ENCODE measurements at places on chromosomes 3 and 15.
A peak's percentile ranks its signal among the peaks of the same experiment; 100 is the strongest.

DNA sequence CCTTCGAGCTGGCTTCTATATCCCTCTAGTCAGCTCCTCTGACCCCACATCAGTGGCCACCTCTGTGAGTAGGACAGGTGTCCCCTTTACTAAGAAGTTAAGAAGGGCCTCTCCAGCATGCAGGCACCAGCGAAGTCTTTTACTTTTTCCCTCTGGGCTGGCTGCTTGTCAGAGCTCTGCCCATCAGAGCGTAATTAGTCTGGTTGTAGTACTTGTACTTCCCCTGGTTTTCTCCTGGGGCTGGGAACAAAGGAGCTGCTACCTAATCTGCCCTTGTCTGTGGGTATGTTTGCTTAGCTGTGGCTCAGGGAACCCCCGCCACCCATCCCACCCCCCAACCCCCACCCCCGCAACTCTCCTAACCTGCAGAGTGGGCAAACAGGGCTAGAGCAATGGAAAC lies 27.4 kb upstream of the ALPK3 start:
- DNase-seq = no peak

- DNase-seq = no peak
Observed at GRCh38 chr3:94937980-94938379, 875.1 kb downstream of the NSUN3 start.

GRCh38 chr15:88920186-88920891 lies 7.2 kb upstream of the MFGE8 start:
- no peak for DNase-seq

GRCh38 chr15:25967116-25967515 lies 104.0 kb upstream of the ATP10A start:
- DNase-seq = no peak

DNA sequence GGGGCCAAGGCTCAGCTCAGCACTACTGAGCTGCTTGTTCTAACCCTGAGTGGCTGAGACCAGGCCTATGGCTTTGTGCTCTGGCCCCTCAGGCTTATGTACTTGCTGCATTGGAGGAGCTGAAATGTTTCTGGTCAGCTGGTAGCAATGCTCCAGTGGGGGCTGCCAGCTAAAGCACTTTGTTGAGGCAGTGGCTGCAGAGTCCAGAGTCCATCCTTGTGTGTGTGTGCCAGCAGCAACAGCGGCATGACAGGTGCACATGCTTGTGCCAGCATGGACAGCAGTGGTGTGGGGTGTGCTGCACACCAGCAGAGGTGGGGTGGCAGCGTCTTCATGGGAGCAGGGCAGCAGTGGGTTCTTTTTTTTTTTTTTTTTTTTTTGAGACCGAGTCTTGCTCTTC lies 169.1 kb downstream of the VPS8 start:
- no peak for DNase-seq

- no peak for DNase-seq
Observed at GRCh38 chr3:81045976-81046375, 715.5 kb downstream of the GBE1 start.

- no peak for DNase-seq
Observed at GRCh38 chr3:4956738-4957137, 22.5 kb upstream of the BHLHE40 start.

DNA sequence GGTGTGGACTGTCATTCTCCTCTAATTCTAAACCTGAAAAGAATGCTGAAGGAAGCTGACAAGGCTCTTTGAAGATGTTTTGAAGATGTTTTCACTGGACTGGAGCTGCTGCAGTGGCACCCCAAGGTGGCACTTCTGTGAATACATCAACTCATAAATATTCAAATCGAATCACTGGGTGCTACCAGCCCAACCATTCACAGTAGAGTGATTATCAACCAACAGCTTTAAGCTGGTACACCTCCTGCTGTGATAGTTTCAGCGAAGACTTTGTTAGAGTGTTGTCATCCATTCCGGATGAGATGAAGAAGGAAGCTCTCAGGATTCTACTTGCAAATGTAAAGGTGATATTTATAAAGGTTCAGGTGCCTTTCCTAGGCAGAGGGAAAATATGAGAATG lies 106.6 kb downstream of the LSAMP start:
- no peak for DNase-seq

DNA sequence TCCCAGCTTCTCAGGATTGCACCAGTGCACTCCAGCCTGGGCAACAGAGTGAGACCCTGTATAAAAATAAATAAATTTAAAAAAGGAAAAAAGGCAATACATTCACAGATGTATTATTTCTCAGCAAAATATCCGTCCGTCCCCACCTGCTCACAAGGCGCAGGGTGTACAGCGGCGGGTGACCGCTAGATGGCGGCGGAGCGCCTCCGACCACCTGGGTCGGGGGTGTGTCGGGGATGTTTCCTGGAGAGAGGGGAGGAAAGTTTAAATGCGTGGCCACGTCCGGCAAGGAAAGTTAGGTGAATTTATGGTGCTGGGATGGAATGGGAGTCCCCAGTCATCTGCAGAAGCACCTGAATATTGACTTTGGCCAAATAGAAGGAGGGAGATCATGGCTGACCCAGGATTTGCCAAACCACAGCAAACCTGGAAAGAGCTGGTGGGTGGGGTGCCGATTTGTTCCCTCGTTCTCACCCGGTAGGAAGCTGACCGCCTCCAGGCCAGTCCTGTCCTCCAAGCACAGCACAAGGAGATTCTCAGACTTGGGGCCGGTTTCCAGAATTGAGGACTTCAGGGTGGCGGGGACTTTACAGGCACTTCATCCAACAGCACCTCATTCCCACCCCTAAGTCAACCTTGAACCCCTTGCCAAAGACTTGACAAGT lies 88.3 kb downstream of the TMEM266 start:
- peak; percentile 62 for DNase-seq

DNA sequence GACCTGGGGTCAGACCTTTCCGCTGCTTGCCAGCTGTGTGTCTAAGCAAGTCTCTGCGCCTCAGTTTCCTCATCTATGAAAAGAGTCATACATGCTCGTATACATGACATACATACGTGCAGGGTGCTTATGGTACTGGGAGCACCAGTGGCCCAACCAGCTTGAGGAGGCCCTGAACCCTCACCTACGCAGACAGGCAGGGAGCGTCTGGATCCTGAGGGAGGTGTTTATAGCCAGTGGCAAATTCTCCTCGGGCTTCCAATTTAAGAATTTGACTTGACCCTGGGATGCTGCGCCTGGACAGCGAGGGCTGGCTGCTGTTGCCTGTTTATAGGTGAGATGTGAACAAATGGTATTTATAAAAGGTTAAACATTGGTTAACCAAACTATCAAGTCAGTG lies 17.7 kb upstream of the FGD5 start:
- DNase-seq = no peak

DNA sequence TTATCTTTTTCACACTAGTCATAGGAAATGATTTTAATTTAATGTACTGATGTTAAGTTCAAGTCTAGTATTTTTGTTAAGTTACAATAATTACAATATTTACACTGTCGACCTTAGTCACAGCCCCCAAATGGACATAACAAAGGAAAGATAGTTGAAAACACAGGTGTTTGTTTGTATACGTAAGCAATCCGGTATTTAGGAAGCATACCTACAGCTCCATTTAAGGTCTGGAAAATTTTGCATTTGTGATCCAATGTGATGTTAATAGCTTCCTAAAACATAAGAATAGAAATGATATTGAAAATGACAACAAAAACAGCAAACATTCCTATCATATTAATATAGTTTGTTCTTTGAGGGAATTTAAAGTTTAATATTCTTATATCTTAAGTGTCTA lies 56.9 kb downstream of the PLOD2 start:
- DNase-seq = no peak

DNA sequence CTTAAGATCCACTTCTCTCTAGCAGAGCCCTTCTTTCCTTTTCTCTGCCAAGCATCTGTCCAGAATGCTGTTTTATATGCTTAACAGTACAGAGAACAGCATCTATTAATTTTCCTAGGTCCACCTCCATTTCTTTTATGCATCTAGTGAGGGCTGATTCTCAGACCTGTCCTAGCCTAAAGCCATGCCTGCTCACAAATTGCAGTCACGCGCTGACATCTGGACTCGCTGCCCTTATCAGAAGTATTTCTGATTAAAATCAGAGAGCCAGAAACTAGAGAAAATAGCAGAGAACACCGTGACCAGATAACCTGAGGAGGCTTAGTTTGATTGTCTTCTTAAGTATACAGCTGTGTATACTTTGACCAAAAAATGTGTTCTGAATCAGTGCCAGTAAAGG lies 1.9 kb downstream of the C3orf20 start:
- no peak for DNase-seq

DNA sequence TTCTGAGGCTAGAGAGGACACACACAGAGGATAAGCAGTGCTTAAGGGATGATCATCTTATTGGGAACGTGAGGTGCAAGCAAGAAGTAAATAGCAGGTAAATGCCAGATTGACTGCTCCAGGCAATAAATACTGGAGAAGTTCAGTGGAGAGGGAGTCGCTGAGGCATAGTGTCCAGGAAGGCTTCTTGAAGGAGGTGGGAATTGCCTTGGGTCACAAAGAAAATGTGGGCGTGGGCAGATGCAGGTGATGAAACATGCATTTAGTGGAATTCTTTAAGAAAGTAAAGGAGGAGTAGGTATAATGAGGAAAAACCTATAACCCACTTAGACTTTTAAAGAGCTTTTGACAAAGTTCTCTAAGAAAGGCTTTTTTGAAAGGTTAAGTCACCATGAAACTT lies 7.4 kb upstream of the SEMA5B start:
- no peak for DNase-seq

DNA sequence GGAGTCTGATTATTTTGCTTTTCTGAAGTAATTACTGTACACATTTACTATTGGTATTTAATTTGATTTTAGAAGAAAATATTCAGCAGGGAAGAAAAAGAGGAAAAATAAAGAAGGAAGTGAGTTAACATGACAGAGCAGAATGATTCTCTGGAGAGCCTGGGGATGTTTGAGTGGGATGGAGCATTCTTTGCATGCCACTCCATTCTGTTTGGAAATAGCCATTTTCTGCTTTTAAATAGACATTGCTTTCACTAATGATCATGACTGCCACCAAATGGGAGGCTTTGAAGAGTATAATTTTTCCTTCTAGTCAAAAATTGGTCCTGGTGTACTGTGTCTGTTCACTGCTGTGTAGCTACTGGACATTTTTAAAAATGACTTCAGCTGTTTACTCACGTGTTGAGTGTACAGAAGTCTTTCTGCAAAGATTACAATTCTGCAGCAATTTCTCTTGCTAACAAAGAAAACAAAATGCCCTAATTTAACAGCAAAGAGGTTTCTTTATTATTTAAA lies 196.1 kb downstream of the RYR3 start:
- DNase-seq = no peak

GRCh38 chr3:193868590-193868989 lies 267.4 kb upstream of the HES1 start:
- no peak for DNase-seq

- no peak for DNase-seq
Observed at GRCh38 chr3:127448671-127449070, 141.9 kb downstream of the TPRA1 start.

GRCh38 chr3:146830231-146830630 lies 225.1 kb upstream of the PLSCR5 start:
- DNase-seq = no peak

DNA sequence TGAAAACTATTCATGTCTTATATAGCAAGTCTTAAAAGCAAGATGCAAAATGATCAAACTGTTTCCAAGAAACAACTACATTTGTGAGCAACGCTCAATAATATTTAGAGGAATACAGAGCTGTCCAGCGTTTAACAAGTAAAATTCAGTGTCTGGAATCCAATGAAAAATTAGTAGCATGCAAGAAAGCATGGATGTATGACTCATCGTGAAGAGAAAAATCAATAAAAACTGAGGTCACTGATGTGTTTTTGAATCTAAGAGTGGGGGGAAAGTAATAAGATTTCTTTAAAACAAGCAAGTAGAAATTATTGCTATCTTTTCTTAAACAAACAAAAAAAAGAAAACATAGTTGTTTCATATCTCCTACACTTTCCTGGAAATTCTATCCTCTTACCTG lies 600.3 kb upstream of the GOLIM4 start:
- DNase-seq = no peak

- peak; percentile 72 for DNase-seq
Observed at GRCh38 chr3:98556164-98557130, 24.7 kb downstream of the GPR15 start.

DNA sequence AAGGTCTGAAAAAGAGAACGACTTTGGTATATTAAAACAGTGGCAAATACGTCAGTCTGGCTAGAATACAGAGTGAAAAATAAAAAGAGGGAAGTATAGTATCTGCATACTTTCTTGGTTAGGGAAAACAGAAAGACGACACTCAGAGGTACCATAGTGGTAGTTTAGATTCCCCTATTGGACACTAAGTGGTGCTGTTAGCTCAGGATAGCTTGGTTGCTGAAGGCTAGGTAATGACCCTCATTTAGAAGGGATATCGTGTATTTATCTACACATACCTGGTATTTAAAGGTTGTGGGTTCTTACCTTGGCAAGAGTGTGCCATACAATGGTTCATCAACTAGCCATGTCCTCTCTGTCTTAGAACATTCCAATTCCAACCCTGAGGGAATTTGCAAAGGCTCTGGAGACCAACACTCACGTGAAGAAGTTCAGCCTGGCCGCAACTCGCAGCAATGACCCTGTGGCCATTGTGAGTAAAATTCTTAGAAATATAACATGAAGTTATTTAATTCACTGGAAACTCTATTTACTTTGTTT lies 31.0 kb downstream of the TMOD2 start:
- DNase-seq = no peak

DNA sequence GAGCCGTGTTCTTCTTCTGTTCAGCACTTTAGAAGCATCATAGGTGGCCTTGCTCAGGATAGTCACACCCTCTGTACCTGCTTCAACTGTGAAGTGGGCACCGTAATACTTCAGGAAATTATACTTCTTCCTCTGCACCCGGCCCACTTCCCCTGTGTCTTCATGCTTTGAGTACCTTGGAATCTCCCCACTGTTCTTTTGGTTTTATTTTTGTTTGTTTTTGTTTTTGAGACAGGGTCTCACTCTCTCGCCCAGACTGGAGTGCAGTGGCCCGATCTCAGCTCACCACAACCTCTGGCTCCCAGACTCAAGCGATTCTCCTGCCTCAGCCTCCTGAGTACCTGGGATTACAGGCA lies 1.7 kb downstream of the P2RY14 start:
- peak; percentile 15 for DNase-seq

DNA sequence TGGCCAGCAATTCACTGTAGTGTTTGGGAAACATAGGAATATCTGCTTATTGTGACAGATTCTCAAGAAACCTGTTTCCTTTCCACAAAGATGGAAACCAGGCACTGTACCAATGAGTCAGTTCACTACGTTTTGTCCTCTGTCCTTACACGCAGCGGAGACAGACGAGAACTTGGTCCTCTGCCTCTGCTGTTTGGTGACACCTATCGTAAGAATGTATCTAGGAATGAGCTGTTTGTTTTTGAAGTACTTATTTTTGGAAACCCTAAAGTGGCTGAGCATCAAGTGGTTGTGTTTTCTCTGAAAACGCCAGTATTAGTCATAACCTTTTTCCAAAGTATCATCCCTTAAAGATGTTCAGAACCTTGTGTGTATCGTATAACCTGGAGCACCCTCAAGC lies 93.0 kb downstream of the PGPEP1L start:
- no peak for DNase-seq

DNA sequence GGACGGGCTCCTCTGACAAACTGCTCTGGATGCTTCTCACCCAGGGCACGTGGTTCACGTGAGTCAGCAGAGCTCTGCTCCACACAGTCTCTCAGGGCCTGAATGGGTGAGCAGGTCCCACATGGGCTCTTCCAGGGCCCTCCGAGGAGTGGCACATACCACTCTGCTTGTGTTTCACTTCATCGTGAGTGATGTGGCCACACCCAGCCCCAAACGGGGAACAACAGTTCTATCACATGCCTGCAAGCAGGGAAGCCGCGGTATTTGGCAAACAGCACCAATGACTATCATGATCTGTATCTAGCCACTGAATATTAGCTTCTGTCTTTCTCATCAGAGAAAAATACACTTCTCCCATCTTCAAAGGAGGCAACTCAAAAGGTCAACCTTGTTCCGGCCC lies 352.8 kb downstream of the GABRG3 start:
- DNase-seq = no peak

Measured in activated CD4-positive, alpha-beta T cell treated with anti-CD3 and anti-CD28 coated beads, Interleukin-2, amount 50 U/mL, for 4 hours (primary cell).